ENCODE measurements at places on chromosomes 3 and 15.

DNA sequence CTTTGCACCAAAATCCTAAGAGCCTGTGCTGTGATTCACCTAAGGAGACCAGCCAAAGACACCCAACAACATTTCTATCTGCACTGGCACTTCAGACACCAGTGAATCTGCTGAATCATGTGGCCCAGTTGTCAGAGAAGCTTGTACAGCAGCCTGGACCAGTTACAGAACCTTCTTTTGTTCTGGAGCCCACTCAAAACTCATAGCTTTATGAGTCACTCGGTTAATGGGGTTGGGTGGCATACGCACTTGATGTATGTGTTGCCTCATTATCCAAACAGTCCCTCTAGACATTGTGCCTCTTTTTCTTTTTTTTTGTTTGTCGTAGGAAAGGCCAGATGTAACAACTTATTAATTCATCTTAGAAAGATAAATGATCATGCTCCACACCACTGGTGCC lies 25.6 kb upstream of the GOLGA6L2 start:
- DNase-seq: no peak

DNA sequence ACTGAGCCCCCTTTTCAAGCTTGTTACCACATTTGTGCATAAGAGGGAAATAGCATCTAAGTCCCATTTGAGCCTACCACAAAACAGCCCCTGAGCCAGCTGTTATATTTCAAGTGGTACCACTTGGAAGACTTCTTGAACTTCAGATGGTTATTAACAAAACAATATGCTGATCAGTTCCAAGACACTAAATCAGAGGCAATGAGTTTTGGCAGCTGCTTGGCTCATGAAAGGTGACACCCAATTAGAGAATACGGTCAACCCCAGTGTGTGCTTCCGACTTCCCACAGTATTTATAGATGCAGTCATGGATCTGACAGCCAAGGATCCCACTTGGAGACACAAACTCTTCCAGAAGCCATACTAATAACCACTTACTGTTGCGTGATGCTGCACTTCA lies 469.6 kb upstream of the PPP2R3A start:
- DNase-seq: no peak

DNA sequence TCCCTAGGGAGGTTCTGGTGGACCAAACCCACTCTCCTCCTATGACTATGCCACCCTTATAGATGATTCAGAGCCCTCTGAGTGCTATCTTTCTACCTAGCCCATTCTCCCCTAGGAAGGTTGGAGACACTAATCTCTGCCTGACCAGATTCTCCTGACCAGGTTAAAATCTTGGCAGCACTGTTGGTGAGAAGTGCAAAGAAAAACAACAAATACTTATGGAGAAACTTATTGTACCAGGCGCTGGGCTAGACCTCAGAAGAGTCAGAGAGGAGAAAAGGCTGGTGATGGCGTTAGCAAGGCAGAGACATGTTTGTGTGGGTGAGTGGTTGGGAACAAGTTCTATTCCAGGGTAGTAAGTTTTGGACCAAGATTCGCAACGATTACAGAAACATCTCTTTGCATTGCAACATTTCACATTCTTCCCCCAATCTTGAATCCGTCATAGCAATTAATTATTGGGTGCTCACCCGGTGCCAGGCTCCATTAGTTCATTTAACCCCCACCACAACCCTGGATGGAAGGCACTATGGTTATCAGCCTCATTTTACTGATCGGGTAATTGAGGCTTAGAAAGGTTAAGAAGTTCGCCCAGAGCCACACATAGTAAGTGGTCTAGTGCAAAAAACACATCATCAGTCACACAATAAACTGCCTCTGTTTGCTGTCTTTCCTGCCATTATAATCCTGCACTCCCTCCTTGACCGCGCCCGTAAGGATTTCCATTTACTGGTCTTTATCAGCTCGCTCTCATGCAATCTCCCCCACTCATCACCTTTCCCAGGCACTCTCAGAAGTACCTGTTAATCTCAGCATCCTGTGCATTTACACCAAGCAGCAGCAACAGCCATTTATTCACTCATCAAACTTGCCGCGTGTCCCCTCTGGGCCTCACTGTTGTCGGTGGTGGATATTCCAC lies 655 bp upstream of the TSPAN3 start:
- no peak for DNase-seq

- no peak for DNase-seq
These were observed 6.3 kb downstream of the STARD5 start for GRCh38 chr15:81317642-81318017.

DNA sequence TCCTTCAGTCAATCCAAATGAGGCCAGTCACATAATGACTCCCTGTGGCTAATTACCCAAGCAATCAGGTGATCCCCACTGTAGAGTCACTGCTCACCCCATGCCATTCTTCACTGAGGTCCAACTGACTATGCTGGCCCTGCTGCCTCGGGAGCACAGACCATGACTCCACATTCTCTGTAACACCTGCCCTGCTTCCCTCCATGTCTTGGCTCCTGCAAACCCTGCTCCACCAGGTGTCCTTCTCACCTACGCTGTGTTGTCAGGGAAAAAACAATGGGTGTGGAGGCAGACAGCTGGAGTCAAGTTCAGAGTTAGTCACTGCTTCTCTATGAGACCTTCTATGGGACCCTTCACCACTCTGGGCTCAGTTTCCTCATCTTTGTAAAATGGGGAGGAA lies 6.1 kb upstream of the SFMBT1 start:
- DNase-seq: no peak

DNA sequence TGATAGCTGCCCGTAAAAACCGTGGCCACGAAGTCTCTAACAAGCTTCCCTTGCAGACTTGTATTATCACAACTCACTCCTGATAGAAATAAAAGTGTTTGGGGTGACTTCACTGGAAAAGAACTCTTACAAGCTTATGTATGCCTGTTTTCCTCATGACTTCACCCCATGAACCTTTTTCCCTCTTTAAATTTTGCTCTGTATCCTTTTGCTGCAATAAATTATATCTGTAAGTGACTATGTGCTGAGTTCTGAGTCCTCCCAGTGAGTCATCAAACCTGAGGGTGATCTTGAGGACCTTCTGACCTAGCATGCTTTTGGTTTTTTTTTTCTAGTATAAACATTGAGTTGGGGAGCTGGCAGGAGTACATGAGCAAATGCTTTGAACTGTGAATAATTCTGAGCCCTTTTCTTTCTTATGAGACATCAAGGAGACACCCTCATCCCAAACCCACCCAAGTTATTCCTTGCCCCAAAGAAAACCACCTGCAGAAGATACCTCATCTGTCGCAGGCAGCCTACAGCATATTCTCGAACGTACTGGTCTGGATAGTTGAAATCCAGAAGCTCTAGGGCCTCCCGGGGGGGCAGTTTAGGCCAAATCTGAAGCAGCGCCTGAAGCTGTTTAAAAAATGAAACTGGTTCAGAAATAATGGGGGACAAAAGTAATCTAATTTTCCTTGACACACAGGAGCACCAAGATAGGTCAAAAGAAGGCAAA lies 85.9 kb downstream of the FAIM start:
- no peak for DNase-seq

- DNase-seq: no peak
These were observed 153.8 kb downstream of the RAP2B start for GRCh38 chr3:153315781-153316180.

GRCh38 chr3:108493862-108494261 lies 16.5 kb downstream of the MYH15 start:
- peak; percentile 16 for DNase-seq

GRCh38 chr15:69893863-69894262 lies 203.9 kb downstream of the TLE3 start:
- peak; percentile 30 for DNase-seq

DNA sequence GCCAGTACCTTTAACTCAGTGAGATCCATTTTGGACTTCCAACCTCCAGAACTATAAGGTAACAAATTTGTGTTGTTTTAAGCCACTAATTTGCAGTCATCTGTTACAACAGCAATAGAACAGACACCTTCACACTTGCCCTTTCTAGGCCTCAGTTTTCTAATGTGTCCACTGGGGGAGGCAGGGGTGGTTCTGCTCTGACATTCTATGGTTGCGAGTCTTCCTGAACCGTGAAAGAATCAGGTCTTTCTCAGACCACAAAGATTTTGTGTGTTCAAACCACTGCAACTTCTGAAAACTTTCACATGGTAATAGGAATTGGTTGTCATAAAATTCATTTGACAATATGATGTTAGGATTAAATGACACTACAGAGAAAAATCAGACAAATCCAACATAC lies 26.8 kb upstream of the CSTA start:
- no peak for DNase-seq

- DNase-seq: no peak
These were observed 69.0 kb downstream of the SLMAP start for GRCh38 chr3:57825116-57825515.

DNA sequence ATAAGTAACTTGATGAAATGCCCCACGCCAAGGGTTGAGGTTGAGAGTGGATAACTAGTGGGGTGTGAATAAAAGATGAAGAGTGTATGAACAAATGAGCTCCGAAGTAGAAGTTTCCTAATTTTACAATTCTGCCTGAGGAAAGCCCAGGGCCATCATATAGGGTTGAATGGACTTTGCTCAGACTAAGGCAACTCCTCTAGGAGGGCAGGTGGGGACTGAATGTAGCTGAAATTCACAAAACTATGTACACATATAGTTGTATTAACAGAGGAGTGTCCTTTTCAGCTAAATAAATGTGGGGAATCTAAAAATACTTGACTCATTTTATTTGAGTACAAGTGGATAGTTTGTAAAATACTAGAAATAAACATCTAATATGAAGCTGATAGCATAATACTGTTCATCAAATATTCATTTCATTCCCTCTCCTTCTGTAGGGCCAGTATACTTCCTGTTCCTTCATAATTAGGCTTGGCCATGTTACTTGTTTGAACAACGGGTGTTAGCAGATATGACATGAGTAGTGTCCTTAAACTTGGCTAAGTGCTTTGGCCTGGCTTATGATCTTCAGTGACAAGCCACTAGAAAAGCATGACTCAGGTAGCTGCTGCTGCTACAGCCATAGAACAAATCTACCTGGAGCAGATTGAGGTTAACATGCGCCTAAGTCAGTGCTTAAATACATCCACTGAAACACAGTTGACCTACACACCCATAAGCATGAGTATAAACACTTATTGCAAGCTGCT lies 26.5 kb downstream of the PLSCR1 start:
- DNase-seq: no peak

DNA sequence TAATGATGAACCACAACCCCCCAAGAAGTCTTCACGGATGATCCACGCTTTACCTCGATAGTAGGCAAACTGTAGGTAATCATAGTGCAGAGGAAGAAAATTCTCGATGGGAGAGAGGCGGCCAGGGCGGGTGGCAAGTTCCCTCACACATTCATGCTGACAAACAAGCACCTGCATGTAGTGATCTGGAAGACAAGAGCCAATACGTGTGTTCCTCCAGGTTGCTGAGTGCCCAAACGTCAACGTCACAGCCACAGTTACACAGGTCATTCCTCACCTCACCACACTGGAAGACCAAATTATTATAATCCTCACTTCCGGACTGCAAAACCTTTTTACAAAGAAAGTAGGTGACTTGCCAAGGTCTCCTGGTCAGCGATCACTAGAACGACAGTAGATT lies 131.8 kb downstream of the P3H2 start:
- no peak for DNase-seq

- DNase-seq: no peak
These were observed 321.3 kb downstream of the MEX3B start for GRCh38 chr15:81724536-81724935.

- no peak for DNase-seq
These were observed 283.3 kb downstream of the KLF13 start for GRCh38 chr15:31609906-31610305.

DNA sequence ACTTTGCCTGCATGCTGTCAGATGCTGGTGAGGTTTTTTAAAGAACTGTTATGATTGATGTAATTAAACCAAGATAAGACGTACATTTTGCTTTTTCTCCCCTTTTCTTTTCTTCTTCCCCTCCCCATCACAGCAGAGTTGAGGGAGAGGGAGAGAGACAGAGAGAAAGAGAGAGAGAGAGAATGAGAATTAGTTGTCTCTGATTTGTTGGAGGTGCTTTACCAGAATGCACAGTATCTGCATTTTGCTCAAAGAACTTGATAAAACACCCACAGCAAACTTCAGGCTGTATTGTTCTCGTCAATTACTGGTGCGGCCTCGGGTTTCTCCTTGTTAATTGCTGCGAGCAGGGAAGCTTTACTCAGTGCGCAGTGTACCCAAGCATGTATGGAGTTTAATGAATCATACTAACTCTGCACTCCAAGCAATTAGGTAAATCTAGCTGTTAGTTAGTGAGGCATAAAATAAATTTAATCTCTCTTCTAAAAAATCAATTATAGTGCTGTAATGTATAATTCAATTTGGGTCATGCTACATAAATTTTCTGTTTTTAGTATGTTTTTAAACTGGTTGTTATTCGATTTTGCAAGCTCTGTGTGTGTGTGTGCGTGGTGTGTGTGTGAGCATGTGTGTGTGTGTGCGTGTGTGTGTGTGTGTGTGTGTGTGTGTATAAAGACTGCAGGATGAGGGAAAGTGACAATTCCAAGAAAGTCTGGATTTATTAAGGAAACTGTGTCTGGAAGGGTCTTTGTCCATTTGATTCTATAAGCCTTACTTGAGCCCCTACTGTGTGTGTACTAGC lies 273.4 kb downstream of the TLE3 start:
- no peak for DNase-seq

DNA sequence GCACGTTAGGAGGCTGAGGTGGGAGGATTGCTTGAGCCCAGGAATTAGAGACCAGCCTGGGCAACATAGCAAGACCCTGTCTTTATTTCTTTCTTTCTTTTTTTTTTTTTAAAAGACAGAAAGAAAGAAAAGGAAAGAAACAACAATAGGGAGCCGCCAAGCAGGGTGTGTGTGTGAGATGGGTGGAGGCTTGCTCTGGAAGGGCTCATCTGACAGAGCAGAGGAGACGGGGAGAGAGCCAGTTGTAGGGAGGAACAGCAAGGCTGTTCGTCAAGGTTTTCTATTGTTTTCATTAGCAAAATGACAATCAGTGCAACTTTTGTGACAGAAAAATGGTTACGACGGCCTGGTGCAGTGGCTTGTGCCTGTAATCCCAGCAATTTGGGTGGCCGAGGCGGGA lies 69.3 kb downstream of the CDC25A start:
- DNase-seq: no peak

DNA sequence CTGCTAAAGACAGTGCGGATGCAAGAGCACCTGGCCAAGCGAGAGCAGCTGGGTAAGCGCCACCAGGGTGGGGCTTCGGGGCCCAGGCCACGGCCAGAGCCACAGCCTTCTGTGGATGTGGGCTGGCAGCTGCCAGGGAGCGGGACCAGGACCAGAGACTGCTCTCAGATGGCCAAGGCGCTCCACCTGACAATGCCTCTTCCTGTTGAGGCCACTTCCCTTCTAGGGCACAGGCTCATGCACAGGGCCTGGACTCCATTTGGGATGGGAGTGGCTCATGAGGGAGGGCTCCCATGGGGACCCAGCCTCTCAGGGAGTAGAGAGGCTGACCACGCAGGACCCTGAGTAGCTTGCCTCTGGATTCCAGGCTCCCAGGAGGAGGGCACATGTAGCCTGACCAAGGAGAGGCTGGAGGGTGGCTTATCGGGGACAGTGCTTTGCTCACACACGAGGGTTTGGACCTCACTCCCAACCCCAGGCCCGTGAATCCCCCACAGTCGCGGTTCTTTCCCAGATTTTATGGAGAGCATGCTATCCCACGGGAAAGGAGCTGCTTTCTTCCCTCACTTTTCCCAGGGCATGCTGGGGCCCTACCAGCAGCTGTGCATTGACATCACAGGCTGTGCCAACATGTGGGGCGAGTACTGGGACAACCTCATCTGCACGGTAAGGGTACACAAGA lies 25.1 kb downstream of the ACAA1 start:
- DNase-seq: no peak

All from WTC11 (cell line).